ENCODE measurements at places on chromosomes 1 and 21.

DNA sequence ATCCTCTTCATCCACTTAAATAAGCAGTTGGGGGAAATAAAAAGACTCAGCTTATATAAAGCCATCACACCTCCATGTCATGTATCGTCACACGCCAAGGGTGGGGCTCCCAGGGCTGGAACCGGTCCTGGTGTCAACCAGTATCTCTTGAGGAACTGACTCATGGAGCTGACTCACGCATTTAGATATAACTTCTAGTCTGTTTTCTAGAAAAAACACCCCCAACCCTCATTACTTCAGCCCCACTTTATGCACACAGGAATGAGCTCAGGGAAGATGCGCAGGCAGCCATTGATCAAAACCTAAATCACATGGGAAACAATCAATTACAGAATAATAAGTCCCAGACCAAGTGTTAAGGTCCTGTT, 6.9 kb upstream of the IL22RA1 start:
- no peak for DNase-seq

- no peak for DNase-seq
These were observed at the start of gene LCE3C for GRCh38 chr1:152599934-152600333. TSS of gene LCE3C (plus strand) at chr1:152600234. CDS start at chr1:152600732, 498 bp downstream.

GRCh38 chr1:15515022-15515663, 8.9 kb downstream of the CASP9 start:
- DNase-seq: no peak

DNA sequence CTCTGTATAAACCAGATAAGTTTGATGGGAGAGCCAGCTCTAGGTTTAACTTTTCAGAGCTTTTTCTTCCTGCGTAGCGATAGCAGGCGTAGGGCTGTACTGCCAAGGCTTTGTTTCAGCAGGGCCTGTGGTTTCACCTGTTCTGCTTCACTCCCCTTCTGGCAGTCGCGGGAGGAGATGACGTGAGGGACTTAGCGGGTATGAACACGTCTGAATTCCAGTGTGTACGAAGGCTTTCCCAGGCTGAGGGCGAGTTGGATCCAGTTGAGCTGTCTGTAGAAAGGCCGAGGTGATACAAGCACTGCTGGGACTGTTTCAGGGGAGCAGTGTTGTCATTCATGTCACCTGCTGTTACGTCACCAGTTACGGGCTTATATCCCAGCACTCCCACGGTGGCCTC, 21.2 kb downstream of the PEX14 start:
- DNase-seq: no peak

DNA sequence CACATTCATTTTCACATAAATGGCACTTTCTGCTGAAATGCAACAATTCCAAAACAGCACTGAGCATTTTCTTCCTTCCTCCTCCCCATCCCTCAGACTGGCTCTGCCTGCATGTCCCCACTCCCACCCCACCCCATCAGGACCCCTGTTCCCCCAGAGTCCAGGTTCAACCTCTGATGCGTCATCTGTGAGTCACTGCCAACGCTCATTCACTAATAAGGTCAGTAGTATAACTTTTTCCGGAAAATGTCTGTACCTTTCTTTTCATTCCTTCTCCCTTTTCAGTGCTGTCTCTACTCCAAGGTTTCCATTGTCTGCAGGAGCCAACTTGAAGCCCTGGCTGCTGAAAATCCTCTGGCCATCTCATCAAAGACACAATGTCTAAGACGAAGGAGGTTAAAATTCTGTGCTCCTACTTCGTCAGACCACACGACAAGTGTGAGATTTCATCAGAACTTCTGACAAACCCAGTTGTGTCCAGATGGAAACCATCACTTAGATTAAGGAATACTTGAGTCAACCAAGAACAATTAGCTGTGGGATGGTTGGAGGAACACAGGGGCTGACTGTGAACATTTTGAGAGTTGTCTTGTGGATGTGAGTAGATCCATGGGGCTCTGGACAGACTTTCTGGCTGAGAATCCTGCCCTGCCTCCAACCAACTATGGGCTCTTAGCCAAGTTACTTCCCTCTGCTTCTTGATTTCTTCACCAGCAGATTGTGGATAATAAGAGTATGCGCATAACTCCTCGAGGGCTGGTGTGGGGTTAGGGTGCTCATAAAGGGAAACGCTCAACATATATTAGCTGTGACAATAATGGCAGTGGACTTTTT, 35.6 kb upstream of the UTS2 start:
- DNase-seq: no peak

DNA sequence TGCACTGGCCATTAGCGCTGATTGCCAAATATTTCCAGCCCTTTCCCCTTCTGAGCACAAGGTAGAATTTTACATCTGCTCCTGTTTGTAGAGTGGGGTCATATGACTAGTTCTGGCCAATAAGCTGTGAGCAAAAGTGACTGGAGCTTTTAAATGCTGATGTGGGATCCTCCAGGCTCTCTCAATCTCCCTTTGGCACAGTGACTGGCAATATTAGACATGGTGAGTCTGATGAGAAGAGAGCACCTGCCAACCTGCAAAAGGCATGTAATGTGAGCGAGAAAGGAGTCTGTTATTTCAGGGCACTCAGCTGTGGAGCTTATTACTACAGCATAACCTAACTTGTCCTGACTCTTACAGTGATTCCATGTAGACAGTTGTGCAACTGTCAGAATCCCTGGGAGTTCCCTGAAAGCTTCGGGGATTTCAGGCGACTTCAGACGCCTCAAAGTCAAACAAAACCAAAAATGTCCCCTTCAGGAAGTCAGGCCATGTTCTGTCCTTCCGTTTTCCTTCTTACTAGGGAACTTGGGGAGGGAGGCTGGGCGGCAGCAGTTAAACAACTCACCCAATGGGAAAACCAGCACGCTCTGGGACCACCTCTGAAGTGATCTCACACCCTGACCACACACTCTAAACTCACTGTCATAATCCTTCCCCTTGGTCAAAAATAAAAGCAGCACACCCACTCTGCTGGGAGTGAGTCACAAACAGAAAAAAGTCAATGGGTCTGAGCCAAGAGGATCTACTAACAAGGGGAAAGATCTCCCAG, 3.6 kb upstream of the RASSF5 start:
- DNase-seq: no peak
